ENCODE measurements at places on chromosomes 16 and 17. TPM values are rescaled to one million over a fixed set of nuclear protein-coding genes. Genes with fewer than 3 reads are reported as not detected.
A peak's percentile ranks its signal among the peaks of the same experiment; 100 is the strongest.

The HNF1B gene
- total RNA-seq, result not detected

The SAMD14 gene
- total RNA-seq, result 1.8 TPM

The CCL13 gene
- 2.0 TPM for total RNA-seq

The LRRC37B gene
- 7.5 TPM for total RNA-seq

The SLC6A4 gene
- total RNA-seq, result 0.13 TPM

DNA sequence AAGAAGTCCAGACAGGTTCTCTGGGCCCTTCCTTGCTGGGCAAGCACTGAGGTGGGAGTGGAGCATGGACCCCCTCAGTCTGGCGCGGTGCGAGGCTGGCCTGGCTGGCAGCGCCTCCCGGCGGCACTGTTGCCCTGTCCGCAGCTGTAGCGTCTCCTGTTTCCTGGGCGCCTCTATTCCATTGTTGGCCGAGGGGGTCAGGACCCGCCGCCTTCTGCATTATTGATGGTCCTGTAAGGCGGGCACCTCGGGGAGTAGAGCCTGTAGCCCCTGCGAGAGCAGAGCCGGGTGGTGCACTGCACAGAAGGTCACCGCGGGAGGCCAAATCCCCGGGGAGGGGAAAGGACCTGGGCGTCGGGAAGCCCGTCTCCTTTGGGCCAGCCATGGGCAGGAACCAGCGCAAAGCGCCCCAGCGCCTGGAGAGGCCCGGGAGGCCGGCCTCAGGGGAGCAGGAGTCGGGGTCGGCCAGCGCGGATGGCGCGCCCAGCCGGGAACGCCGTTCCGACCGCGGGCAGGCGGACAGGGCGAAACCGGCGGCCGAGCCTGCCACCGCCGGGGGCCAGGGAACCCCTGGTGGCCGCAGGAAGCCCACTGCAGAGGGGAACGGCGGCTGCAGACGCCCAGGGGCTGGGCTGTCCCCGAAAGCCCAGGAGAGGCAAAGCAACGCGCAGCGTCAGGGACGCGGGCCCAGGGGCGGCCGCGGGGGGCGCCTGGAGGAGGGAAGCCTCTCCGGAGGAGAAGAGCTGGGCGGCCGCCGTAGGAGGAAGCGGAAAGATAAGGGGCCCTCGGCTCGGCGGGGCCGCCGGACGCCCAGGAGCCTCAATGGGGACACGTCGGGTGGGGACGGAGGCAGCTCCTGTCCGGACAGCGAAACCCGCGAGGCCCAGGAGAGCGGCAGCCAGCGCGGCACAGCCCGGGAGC lies at the start of gene MYO15B:
TSS of gene MYO15B (plus strand) at position 126 of the 921 bp plus-strand sequence. CDS start at position 384, 258 bp downstream.
- DNase-seq, result no peak
- H3K27ac ChIP-seq, result peak within 1 kb of the TSS; percentile 95
- H3K27me3 ChIP-seq, result peaks cover 9% of the 10 kb centered on the region

DNA sequence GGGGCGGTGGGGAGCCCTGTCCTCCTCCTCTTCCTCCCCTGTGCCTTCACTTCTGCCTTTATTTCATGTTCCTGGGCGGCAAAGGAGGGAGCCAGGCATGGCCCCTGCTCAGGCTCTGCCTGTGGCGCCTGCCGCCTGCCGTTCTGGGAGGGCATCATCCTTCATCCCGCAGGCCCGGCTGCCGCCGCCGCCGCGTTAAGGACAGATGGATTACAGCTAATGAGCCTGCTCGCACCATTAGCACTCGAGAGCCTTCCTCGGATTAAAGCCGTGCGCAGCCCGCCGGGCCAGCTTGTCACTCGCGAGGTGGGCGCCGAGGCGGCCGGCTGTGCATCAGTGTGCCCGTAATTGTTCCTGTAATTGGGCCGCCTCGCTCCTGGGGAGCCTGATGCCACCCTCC lies 127.7 kb upstream of the GSE1 start:
- DNase-seq, result no peak
- no peaks in the 10 kb centered on the region for H3K4me1 ChIP-seq
- H3K27me3 ChIP-seq, result no peaks in the 10 kb centered on the region
- H3K4me3 ChIP-seq, result no peak overlapping the region
- no peaks in the 10 kb centered on the region for H3K36me3 ChIP-seq

DNA sequence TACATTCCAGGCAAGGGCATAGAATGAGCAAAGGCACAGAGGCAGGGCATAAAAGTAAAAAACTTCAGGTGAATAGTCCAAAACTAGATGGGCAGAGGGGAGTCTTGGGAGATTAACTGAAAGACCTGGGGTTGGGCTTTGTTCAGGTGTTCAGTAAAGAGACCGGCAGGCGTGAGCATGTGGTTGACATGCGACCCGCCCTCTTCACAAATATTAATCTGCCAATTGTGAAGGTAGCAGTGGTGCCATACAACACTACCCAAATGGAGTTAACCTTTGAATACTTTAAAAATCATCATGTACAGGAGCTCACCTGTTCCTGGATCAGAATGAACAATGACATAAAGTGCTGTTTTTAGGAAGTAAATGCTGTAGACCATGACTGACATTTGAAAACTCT lies 225.5 kb downstream of the LGALS9B start:
- H3K4me3 ChIP-seq, result no peak overlapping the region
- no peaks in the 10 kb centered on the region for H3K4me1 ChIP-seq
- DNase-seq, result no peak
- peaks cover 5% of the 10 kb centered on the region for H3K36me3 ChIP-seq
- no peaks in the 10 kb centered on the region for H3K27me3 ChIP-seq

DNA sequence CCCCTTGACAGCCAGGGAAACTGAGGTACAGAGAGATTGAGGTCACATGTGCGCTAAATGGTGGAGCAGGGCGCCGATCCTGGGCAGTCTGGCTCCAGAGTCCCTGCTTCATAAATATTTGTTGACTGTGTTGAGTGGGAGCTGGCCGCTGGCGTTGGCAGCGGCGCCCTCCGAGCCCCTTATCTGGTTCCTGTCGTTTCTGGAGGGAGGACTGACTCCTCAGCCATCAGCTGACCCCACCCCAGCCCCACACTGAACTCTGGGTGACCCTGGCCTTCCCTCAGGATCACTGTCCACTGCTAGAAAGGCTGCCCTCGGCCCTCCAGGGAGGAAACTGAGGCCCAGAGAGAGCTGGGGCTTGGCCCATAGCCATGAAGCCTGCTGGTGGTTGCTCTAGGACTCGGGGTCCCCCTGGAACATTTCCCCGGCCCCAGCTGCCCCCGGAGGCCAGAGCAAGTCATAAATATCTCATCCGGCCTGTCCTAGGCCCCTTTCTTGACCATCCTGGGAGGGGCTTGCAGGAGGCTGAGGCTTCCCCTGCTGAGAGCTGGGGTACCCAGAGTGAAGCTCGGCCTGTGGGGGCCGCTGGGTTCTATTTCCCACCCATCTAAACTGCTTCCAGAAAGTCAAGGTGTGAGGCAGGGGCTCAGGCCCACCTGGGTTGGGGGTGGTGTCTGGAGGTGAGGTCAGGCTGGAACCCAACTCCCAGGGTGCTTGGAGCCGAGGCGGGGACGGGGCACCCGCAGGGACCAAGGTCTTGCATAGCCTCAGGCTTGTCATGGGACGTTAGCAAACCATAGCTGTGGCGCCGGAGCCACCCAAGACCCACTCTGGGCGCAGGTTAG lies 51.7 kb upstream of the GSE1 start:
- H3K4me1 ChIP-seq, result peaks cover 56% of the 10 kb centered on the region
- H3K4me3 ChIP-seq, result no peak overlapping the region
- H3K27ac ChIP-seq, result peak overlapping the region; percentile 17
- DNase-seq, result no peak

- no peaks in the 10 kb centered on the region for H3K27me3 ChIP-seq
- H3K4me3 ChIP-seq, result no peak overlapping the region
- H3K27ac ChIP-seq, result peak overlapping the region; percentile 60
These were observed 17.7 kb downstream of the VASN start for GRCh38 chr16:4389051-4389955.

DNA sequence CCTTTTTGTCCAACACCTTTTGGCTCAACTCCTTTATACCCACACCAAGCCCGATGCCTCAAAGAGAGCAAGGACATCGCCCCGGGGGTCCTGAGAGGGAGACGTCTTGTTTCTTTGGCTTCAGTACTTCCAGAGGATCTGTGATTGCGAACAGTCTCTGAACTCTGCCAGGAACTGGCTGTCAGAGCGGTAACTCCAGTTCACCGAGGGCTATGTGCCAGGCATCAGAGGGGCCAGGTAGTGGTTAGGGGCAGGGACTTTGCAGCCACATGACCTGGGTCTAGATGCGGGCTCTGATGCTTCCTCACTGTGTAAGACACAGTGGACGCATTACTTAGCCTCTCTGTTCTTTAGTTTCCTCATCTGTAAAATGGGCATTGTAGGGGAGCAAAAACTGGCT lies 21.6 kb downstream of the LLGL2 start:
- no peak overlapping the region for H3K27ac ChIP-seq
- H3K4me1 ChIP-seq, result no peaks in the 10 kb centered on the region
- H3K36me3 ChIP-seq, result no peaks in the 10 kb centered on the region
- no peak for DNase-seq

DNA sequence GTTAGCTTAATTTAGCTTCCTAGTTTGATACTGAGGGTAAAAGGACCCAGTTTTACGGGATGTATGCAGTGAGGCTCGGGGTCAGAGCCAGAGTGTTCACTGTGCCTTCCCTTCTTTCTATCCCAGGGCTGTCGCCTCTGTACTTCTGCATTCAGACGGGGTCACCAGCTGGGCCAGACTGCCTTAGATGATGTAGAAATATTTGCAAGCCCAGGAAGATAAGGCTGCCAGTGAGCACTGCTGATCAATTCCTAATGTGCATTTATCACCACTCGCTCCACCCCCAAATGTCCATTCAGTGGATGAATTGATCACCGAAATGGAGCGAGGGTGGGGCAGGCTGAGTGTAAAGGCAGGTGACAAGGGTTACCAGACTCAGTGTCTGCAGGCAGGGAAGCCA lies 9.1 kb downstream of the SHISA6 start:
- H3K36me3 ChIP-seq, result no peaks in the 10 kb centered on the region
- H3K27ac ChIP-seq, result no peak overlapping the region
- no peak overlapping the region for H3K4me3 ChIP-seq
- H3K4me1 ChIP-seq, result no peaks in the 10 kb centered on the region
- H3K27me3 ChIP-seq, result no peaks in the 10 kb centered on the region

GRCh38 chr17:80545499-80545826 lies 825 bp downstream of the RPTOR start:
- DNase-seq, result no peak
- peak overlapping the region; percentile 84 for H3K27ac ChIP-seq
- H3K4me3 ChIP-seq, result peak overlapping the region; percentile 99
- peaks cover 40% of the 10 kb centered on the region for H3K4me1 ChIP-seq
- no peaks in the 10 kb centered on the region for H3K27me3 ChIP-seq

- H3K27ac ChIP-seq, result no peak overlapping the region
- H3K4me1 ChIP-seq, result peaks cover 18% of the 10 kb centered on the region
- H3K36me3 ChIP-seq, result peaks cover 29% of the 10 kb centered on the region
- H3K4me3 ChIP-seq, result no peak overlapping the region
- no peaks in the 10 kb centered on the region for H3K27me3 ChIP-seq
These were observed 18.8 kb downstream of the TTYH2 start for GRCh38 chr17:74231928-74232907.

DNA sequence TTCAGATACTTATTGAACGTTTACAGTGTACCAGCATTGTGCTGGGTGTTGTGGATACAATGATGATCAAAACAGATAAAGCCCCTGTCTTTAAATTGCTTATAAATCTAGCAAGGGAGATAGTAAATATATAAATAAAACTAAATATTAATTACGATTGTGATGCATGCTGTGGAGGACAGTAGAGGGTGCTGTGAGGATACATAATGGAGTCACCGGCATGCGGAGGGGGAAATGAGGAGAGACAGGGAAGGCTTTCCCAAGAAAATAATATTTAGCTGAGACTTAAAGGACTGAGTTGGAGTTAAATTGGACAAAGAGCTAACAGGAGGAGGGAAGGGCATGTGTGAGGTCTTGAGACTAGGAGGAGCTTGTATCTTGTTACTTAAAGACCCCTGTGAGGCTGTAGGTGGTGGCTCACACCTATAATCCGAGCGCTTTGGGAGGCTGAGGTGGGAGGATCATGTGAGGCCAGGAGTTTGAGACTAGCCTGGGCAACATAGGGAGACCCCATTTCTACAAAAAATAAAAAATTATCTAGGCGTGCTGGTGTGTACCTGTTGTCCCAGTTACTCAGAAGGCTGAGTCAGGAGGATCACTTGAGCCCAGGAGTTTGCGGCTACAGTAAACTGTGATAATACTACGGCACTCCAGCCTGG lies 2.4 kb downstream of the DHRS7B start:
- no peaks in the 10 kb centered on the region for H3K27me3 ChIP-seq
- H3K4me1 ChIP-seq, result peaks cover 34% of the 10 kb centered on the region
- H3K4me3 ChIP-seq, result no peak overlapping the region
- H3K27ac ChIP-seq, result no peak overlapping the region

- H3K27me3 ChIP-seq, result no peaks in the 10 kb centered on the region
- peaks cover 60% of the 10 kb centered on the region for H3K36me3 ChIP-seq
- peak overlapping the region; percentile 99 for H3K27ac ChIP-seq
These were observed 621 bp downstream of the CEP95 start for GRCh38 chr17:64507413-64507782.

DNA sequence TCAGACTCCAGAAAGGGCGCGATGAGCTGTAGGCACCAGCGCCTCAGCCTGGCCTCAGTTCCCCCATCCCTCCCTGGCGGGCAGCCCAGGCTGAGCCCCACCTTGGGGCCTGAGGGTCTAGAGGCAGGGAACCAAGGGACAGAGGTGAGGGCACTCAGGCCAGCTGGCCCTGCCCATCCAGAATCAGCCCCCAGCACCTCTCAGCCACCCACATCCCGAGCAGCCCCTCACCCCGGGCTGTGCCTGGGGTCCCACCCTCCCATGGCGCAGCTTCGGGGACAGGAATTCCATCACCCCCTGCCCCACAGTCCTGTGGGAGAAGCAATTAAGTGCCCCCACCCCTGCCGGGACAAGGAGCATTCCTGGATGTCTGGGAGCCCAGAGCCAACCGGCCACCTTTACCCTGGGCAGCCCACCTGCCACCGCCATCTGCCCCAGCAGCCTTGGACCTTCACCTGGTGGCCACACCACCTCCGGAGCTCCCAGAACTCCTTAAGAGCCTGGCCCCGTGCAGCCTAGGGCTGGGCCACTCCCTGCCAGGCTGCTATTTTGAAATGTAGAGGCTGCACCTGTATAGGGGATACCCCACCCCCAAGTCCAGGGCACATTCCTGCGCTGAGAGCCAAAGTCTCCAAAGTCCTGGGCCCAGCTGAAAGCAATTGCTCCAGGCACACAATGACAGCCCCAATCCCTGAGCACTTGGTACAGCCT lies 33.7 kb upstream of the PVALEF start:
- H3K4me1 ChIP-seq, result no peaks in the 10 kb centered on the region
- H3K36me3 ChIP-seq, result no peaks in the 10 kb centered on the region
- peak overlapping the region; percentile 45 for H3K27ac ChIP-seq
- no peak for DNase-seq
- H3K4me3 ChIP-seq, result peak overlapping the region; percentile 7

DNA sequence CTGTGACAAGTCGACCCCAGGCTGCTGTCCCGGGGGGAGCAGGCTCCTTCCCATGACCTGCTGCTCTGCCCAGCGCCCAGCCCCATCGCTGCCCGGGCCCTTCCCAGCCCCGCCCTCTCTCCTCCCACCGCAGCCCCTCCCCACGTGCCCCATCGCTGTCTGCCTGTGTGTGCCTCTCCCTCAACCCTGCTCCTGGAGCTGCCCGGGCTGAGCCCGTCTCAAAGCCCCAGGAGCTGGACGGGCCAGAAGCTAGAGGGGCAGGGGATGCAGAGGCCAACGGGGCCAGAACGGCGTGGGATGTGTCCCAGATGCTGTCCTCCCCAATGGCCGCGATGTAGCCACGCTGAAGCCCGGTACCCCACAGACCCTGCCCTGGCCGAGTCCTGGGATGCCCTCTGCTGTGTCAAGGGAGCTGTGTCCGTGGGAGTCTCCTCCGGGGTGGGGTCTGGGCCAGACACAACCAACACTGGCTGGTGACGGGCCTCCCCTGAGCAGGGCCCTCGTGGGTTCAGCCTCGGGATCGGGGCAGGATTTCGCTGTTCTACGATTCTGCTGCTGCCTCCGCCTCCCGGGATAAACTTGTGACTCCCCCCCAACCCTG lies 118.2 kb upstream of the ZNF750 start:
- H3K4me1 ChIP-seq, result peaks cover 5% of the 10 kb centered on the region
- no peak overlapping the region for H3K27ac ChIP-seq
- no peaks in the 10 kb centered on the region for H3K27me3 ChIP-seq
- peaks cover 9% of the 10 kb centered on the region for H3K36me3 ChIP-seq
- no peak overlapping the region for H3K4me3 ChIP-seq
- no peak for DNase-seq

Data from esophagus muscularis mucosa (tissue), 4 donors.